AG20443 (cell line): ENCODE measurements at places on chromosomes 4 and X.
A peak's percentile ranks its signal among the peaks of the same experiment; 100 is the strongest.

DNA sequence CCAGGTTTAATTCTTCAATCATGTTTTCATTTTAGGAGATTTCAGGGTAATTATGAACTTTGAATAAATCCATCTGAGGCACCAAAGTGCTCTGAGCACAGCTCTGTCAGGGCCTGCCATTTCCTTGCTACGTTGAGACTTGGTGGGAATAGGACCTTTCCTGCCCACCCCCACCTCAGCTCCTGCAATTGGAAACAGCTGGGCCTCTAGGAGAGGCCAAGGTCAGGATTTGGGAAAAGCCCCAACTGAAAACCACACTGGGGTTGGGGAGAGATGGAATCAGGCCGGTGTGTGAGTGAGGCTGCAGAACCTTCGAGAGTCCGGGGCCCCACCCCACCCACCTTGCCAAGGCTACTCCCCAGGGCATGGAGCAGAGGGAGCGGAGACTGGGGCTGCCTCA, 212.7 kb upstream of the BCOR start:
- no peak for DNase-seq

DNA sequence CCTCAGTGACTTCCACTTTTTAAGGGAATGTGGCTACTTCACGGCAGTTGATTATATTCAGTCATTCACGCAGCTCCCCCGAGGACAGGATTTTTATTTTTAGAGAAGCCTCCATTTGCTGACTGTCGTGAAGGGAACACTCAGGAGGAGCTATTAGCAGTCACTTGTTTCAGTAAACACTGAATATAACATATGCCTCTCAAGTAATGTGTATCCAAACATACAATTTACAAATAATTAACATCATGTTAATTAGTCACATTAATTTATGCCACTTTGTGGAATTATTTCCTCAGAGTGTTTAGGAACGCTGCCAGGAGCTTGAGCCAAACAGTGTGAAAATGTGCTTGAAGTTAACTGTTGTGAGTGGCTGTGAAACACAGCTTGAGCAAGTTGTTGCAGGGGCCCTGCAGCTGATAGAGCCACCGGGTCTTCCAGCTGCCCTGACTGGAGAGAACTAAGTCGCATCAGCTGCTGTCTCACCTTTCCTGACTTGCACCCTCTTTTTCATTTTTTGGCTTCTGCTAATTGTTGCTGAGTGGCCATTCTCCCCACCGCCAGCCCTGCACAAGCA, 245.6 kb downstream of the LDB2 start:
- DNase-seq: no peak

GRCh38 chrX:73214426-73215094, at the start of gene NAP1L2:
TSS of gene NAP1L2 (minus strand) at chrX:73214851. CDS start at chrX:73214492, 359 bp downstream.
- peak; percentile 14 for DNase-seq

GRCh38 chr4:2604614-2605013, 68.2 kb downstream of the FAM193A start:
- no peak for DNase-seq

GRCh38 chr4:54439831-54440243, 210.7 kb downstream of the PDGFRA start:
- DNase-seq: peak; percentile 66
